ENCODE measurements at places on chromosomes 1 and 21. TPM values are rescaled to one million over a fixed set of nuclear protein-coding genes. Genes with fewer than 3 reads are reported as not detected.

OPTC gene
- not detected for total RNA-seq

PRAMEF10 gene
- total RNA-seq: not detected

ZNF648 gene
- not detected for total RNA-seq

SPRR1B gene
- total RNA-seq: not detected

GIPC2 gene
- 0.38 TPM for total RNA-seq

FCRL6 gene
- 0.61 TPM for total RNA-seq

CENPF gene
- total RNA-seq: 150 TPM

SLC30A1 gene
- 7.9 TPM for total RNA-seq

EPS8L3 gene
- total RNA-seq: not detected

CACNA1S gene
- total RNA-seq: not detected
